ENCODE measurements at places on chromosomes 3 and 15.

- no peak for DNase-seq
These were observed 360.4 kb upstream of the TGFBR2 start for GRCh38 chr3:30245858-30246622.

- DNase-seq, result no peak
These were observed 44.4 kb downstream of the COL6A5 start for GRCh38 chr3:130389743-130390478.

- no peak for DNase-seq
These were observed 66.2 kb downstream of the UMPS start for GRCh38 chr3:124796477-124796876.

DNA sequence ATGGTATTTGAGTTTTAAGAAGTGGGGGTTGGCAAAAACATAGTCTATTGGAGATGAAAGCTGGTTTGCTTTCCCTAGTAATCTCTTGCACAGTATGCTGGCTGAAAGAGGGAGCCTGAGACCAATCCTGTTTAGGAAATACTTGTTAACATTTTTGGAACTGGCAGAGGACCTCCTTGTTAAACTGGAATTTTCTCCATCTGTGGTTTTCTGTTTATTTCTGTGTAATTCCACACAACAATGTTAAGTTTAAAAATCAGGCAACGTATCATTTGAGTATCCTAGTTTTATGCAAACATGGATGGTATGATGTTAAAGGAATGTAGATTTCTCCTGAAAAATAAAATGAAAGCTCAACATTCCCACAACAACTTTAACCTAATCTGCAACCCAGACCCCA lies 536.0 kb upstream of the TBL1XR1 start:
- DNase-seq, result no peak

DNA sequence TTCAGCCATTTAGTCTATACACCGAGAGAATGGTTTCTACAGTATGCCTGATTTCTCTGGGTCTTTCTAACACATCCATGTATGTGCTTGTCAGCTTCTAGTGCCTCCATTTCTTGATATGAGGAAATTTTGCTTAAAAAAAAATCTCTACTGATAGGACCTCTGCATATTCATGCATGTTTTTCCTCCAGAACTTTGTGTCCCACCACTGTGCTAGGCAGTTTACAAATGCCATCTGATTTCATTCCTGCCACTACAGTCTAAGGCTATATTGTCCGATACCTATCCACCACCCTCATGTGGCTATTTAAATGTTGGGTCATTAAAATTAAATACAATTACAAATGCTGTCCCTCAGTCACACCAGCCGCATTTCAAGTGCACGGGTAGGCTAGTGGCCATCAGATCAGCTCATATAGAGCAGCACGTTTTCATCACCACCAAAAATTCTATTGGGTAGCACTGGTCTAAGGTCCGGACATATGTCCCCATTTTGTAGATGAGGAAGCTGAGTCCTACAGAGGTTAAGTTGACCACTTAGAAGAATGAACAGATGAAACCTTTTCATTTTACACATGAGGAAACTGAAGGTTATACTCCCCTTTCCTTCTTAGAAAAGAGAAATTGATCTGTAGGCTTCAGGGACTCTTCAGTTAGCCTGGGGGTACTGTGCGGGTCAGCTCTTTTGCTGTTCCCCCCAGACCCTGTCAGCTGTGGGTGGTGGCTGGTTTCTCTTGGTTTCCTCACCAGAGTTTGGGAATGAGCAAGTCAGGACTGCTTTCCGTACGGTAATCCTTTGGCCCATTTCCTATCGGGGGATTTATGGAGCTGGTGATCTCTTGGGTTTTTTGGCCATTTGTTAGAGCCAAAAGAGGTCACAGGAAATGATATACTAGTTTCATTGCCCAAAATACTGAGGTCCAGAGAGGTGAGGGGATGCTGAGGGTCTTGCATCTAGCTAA lies 56.5 kb downstream of the SMAD3 start:
- no peak for DNase-seq

DNA sequence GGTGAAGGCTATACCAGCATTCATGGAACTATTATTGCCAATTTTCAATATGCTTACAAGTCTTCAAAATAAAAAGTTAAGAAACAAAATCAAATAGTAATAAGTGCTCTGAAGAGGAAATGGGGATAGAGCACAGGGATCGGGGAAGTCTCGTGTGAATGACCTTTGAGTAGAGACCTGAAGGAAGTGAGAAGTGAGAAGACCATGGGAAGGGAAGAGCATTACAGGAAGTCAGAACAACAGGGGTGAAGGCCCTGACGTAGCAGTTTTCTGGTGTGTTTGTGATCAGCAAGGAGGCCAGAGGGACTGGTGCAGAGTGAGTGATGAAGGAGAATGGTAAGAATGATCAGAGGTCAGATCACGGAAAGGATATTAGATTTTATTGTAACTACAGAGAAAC lies 48.1 kb downstream of the STAC start:
- DNase-seq, result no peak

DNA sequence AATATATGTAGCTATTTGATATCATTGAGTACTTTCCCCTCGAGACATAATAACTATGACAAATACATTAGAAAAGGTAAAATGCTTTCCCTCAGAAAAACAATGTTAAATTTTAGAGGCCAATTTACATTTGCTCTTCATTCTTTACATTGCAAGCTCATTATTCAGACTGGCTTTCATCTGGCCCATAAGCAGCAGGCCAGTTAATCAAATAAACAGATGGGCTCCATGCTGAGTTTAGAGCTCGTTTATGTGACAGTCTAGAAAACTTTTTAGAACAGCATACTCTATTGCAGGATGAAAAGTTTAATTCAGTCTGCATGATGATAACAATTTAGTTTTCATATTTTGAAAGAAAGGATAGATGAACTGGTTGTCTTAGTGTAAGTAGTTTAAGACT lies 150.6 kb downstream of the DUT start:
- DNase-seq, result no peak

DNA sequence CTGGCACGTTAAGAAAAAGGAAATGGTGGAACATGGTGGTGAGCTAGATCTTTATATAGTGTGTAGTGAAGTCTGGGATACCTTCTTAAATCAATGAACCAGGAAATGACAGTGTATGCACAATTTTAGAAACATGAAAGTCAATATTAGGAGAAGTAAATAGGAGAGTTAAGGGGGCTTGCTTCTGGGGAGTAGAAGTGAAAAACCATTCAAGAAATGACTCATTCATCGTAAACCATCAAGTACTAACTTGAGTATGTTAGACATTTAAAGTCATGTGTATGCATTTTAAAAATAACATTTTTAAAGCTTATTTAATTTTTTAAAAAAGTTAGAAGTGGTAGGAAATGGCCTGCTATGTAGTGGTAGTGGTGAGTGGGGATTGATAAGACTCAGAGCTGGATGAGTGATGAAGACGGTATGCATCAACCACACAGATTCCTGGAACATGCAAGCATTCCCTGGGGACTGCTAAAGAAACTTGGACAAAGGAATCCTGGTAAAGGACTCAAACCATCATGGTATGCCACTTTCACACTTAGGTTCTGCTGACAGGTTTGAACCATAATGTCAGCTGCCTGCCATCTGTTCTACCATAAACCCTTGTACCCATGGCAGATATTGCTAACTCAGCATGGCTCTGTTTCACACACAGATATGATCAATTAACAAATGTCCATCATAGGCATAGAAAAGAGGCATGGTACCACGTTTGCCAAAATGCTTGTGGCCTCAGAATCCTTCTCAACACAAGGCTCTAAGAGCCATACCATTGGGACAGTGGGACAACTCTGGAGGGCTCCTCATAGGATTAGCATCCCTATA lies 28.9 kb upstream of the MITF start:
- DNase-seq, result no peak

DNA sequence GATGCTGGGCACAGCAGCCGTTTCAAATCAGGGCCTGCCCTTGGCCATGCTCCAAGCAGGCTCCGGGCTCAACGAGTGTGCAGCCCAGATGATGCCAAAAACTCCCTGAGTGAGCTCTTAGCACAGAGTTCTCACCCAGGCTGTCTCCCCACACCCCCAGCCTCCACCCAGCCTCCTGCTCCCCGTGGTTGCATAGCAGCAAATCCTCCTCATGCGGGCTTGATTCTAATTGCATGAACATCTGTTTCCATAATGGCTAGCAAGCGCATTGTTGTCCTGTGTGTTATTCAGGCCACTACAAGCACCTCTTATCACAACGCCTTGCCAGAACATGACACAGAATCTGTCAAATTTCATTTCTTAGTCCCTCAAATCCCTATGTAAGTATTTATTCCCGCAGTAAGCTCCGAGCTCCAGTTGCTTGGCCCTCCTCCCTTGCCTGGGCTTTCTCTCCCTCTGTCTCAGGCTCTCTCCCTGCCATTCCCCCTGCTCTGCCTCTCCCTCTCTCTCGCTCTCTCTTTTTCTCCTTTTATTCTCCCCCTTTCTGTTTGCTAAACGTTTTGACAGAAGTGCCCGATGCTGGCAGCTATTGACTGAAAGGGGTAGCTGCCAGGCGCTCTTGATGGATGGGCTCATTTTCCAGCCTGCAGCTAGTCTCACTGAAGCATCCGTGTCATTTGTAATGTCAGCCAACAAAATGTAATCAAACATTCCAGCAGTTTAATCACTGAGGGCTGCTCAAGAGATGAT lies 306.5 kb downstream of the IL20RB start:
- no peak for DNase-seq

GRCh38 chr3:53156368-53156834 lies 4.6 kb upstream of the PRKCD start:
- DNase-seq, result no peak

- no peak for DNase-seq
These were observed 602.9 kb downstream of the NTRK3 start for GRCh38 chr15:87653646-87654045.

DNA sequence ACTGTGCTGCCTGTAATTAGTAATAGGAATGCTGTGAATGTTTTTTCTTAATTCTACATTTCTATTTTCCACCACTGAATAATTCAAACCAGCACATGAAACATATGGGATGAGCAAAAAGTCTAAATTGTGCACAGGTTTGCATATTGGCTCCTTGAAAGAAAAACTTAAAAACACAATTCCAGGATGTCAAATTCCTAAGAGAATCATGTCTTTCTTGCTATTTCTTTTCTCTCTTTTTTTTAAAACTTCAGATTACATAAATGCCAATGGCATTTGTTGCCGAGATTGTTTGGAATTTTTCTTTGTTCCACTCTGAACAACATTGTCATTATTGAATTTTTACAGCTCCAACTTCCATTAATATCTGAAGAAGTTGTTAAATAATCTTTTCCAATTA lies 60.8 kb downstream of the VGLL3 start:
- DNase-seq, result no peak

- no peak for DNase-seq
These were observed 208.3 kb downstream of the NTRK3 start for GRCh38 chr15:88048237-88048636.

- DNase-seq, result no peak
These were observed 77.6 kb downstream of the SSR3 start for GRCh38 chr3:156477323-156477722.

DNA sequence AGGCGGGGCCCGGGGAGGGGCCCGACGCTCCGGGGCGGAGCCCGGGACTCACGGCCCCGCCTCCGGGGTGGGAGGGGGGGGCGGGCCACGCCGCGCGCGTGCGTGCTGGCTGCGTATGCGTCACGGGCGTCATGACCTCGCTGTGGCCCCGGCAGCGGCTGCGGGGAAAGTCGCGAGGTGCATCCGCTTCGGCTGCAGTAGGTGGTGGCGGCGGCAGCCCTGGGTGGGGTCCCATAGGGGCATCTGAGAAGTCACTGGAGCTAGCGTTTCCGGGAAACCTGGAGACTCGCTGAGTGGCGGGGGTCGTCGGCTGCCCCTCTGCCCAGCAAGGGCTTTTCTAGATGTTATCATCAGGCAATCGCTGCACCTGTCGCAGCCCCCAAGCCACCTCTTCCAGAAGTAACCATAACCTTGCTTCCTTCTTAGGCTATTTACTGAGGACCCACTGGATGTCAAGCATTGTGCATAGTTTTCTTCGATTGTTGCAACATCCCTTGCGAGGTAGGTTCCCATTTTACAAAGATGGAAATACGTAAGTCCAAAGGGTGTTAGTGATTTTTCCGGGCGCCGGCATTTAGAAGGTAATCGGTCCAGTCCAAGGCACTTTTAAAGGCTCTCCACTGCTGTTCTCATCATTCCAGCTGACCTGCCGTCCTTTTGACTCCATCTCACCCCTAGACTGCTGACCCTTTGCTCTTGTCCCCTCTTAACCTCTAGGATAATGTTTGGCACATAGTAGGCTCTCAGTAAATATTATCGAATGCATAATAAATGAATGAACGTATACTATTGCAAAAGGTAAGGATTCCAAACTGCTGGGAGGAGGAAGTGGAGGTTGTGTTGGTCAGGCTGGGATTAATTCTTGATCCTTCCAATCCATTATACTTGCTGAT lies at the start of gene GDPGP1:
Gene GDPGP1 (plus strand): TSS at position 114 of the 893 bp plus-strand sequence. CDS start 6,700 bp downstream, outside the sequence.
- no peak for DNase-seq

DNA sequence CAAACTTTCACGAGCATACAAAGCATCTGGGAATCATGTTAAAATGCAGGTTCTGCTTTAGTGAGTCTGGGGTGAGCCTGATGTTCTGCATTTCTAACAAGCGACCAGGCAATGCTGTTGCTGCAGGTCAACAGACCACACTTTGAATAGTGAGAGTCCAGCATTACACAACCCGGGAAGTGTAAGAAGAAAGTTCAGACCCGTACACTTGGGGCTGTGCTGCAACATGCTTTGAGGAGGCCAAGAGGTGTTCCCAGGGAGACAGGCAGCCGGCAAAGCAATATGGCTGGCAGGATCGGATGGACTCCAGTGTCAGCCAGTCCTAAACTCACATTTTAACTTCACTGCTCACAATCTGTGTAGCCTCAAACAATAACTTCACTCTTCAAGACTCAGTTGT lies 134.2 kb downstream of the LIPC start:
- DNase-seq, result no peak

DNA sequence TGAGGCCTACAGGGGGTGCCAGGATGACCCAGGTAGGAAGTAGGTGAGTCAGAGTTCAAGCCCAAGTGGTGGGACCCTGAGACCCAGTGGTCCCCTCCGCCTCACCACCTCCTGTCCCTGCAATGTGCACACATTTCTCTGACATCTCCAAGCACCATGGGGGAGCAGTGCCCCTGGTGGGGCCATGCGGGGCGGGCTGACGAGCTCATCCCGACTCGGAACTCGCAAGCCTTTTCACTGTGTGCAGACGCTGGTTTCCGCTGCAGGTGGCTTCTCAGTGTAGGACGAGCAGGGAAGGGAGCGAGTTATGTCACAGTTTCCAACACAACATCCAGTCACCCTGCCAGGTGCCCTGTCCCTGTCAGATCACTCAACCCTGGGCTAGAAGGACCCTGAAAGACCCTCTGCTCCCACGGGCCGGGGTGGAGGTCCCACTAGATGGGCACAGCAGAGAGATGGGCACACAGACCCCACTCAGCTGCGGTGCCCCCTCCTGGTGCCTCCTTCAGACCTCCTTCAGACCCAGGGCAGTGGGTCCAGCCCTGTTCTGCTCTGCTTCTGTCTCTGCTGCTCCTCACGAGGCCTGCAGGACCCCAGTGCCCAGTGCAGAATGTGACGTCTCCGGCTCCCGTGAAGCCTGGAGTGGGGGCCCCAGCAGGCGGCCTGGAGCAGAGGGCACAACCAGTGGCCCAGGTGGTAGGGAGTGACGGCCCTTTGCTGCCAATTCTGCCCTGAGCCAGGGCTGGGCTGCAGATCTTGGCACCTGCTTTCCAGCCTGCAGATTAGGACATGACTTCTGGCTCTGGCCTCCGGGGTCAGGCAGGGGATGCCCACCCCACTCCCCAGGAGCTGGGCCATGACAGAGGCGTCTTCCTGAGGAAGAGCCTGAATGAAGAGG lies 102.0 kb upstream of the RPL32 start:
- DNase-seq, result no peak

- DNase-seq, result no peak
These were observed 359.6 kb upstream of the TPRG1 start for GRCh38 chr3:188812198-188812597.
